ENCODE measurements at places on chromosomes 5 and 9.
A peak's percentile ranks its signal among the peaks of the same experiment; 100 is the strongest.

DNA sequence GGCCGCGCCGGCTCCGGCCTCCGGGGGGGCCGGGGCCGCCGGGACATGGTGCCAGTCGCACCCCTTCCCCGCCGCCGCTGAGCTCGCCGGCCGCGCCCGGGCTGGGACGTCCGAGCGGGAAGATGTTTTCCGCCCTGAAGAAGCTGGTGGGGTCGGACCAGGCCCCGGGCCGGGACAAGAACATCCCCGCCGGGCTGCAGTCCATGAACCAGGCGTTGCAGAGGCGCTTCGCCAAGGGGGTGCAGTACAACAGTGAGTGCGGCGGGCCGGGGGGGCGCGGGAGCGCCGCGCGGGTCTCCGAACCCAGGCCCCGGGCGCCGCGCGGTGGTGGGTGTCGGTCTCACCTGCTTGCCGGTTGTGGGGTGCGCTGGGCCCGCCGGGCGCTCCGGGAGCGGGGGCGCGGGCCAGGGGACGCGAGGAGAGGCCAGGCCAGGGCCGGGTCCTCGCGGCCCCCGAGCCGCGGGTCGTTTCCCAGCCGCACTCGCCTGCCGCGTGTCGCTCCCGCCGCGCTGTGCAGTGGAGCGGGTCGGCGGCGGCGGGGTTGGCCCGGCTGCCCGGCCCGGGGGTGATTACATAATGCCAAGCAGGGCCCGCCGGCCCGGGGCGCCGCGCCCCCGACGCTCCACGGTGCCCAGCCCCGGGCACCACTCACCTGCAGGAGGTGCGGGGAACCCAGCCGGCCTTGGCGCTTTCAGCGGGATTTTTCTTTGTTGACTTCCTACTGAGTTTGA lies 492 bp downstream of the RABL6 start:
- DNase-seq: peak; percentile 17

- DNase-seq: peak; percentile 29
Observed at GRCh38 chr9:20551236-20551635, 71.1 kb downstream of the MLLT3 start.

DNA sequence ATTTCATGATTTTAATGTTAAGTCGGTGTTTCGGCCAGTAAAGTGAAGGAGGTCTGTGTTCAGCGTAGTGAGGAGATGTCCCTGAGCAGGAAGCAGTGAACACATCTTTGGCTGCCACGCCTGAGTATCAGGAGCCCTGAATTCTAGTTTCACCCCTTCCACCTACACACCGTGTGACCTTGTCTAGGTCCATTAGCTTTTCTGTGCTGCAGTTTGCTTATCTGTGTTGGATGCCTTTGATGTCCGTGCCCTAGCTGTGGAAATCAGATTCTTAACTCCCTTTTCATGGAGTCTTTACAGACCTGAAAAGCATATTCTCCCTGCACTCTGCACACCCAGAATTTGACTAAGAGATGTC lies 601 bp downstream of the FBXO38 start:
- DNase-seq: no peak

- DNase-seq: no peak
Observed at GRCh38 chr5:92659246-92659645, 921.8 kb downstream of the NR2F1-AS1 start.

GRCh38 chr5:86884608-86885007 lies 266.9 kb downstream of the COX7C start:
- DNase-seq: no peak

DNA sequence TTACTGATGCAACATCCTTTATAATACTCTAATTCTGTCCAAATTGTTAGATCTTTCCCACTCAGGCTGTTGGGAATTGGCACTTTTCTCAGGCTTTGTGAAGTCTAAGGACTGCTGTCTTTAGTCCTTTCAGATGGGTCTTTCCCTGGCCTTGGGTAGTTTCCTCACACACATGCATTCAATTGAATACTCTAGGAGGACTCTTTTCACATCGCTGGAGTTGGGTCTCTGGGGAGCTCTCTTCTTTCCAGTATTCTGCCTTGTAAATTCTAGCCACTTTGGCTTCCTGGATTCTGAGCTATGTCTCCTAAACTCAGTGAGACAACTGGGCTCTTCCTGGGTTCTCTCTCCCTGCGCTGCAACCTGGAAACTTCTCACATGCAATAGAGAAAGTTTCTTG lies 215.5 kb downstream of the SNX18 start:
- no peak for DNase-seq

- DNase-seq: peak; percentile 35
Observed at GRCh38 chr9:34869390-34869789, 88.7 kb upstream of the PHF24 start.

- DNase-seq: no peak
Observed at GRCh38 chr9:72384710-72385485, 19.9 kb upstream of the ZFAND5 start.

DNA sequence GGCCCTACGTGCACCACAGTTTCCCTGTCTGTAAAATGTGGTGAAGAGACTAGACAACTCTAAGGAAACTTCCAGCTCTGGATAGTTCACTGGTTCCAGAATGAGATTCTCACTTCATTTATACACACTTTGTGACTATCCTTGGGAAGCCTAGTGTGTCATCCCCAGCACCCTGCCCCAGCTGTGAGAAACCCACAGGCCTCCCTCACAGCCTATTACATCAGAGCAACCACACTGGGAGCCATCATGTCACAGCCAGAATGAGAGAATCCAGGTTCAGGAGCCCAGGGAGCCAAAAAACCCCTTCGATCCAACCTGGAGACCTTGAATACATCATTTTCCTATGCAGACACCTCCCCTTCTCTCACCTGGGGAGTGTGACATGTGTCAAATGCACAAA lies 21.0 kb upstream of the HAND1 start:
- no peak for DNase-seq

DNA sequence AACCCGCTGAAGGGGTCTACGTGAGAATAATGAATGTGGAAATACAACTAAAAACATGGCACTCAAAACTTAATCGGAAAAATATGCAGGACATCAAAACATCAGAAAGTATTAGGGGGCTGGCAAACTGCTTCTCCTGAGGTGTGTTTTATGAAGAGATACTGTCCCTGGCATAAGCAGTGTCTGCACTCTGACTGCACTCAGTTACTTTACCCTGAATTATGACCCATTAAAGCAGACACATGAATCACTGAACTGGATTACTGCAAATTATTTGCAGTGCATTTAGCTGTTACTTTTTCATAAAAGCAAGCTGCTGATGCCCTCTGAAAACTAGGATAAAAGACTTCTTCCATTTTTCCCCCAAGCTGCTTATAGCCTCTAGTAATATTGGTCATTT lies 164.9 kb downstream of the AP3B1 start:
- DNase-seq: peak; percentile 2

DNA sequence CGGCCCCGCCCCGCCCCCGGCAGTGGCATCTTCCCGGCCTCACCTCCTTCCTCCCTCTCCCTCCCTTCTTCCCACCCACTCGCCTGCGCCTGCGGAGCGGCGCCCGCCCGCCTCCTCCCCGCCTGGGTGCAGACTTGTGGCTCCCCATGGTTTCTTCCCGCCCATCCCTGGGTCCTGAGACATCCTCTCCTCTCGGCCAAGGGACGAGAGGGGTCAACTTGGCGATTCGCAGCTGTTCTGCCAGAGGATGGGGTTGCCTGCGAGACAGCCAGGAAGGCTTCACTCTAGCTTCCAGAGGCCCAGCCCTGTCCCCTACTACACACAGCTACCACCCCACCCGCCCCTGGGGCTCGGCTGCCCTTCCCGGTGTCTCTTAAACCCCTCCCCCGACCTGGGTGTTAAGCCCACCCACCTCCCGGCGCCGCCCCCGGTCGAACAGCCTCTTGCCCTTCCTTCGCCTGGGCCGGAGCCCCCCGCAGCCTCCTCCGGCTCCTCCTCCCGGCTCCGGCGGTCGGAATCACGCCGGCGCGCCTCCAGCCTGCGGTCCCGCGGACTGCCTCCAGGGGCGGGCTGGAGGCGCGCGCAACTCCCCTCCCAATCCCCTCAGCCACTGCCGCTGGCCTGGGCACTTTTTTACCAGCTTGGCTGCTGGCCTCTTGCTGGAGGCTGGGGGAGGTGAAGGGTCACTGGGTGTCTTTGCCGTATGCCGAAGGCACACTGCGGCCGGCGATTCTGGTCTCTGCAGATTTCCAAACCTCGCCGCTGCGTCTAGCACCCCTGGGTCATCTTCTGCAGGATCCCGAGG lies 1.9 kb downstream of the JADE2 start:
- DNase-seq: peak; percentile 92

DNA sequence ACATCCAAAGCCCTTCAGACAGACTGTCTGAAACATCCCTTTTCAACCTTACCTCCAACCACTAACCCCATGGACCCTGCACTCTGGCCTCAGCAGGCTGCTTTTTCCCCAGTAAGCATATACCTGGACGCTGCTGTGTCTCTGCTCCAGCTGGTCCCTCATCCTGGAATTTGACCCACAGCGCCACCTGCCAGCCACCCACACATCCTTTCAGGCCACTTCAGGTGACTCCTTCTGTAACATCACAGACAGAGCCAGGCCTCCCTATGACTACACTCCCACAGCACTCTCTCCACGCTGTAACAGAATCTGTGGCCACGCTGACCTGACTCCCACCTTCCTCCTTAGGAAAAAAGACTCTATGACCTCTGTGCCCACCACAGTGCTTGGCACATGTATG lies 3.4 kb downstream of the MGAT1 start:
- no peak for DNase-seq

- DNase-seq: no peak
Observed at GRCh38 chr5:153630546-153630945, 140.1 kb downstream of the GRIA1 start.

- no peak for DNase-seq
Observed at GRCh38 chr5:58857609-58858008, 274.7 kb downstream of the RAB3C start.

GRCh38 chr9:34233672-34234071 lies 54.8 kb downstream of the UBAP1 start:
- DNase-seq: no peak

DNA sequence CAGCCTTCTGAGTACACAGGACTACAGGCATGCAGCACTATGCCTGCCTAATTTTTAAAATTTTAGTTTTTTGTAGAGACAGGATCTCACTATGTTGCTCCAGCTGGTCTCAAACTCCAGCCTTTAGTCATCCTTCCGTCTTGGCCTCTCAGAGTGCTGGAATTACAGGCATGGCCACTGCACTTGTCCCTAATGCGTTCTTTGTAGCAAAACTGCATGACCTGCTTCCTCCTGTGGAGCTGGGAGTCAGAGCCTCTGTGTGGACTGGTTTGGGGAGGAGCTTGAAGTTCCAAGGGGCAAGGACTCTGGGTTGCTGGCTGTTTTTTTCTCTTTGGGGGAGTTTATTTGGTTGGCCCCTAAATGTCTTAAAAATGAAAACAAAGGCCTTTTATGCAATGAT lies 22.7 kb upstream of the ANKRD34B start:
- DNase-seq: peak; percentile 8

- no peak for DNase-seq
Observed at GRCh38 chr5:75320371-75320770, 16.6 kb upstream of the HMGCR start.

DNA sequence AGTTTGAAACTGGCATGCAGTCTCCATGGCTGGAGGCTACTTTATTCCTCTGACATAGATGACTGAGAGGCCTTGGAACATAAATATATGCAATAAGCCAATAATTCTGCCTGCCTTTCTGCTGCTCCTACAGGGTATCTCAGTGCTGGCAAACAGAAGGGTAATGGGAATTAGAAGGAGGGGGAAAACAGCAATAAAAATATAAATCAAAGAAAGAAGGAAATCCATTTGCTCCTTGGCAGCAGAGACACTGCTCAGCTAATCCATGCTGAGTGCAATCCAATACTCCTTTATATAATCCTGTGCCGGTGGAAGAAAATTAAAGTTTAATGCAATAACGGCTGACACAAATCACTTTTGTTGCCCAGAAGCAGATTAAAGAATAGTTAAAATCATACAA lies 478.9 kb downstream of the SPATA31D1 start:
- DNase-seq: no peak

GRCh38 chr5:35678661-35679060 lies 61.0 kb downstream of the SPEF2 start:
- DNase-seq: no peak

DNA sequence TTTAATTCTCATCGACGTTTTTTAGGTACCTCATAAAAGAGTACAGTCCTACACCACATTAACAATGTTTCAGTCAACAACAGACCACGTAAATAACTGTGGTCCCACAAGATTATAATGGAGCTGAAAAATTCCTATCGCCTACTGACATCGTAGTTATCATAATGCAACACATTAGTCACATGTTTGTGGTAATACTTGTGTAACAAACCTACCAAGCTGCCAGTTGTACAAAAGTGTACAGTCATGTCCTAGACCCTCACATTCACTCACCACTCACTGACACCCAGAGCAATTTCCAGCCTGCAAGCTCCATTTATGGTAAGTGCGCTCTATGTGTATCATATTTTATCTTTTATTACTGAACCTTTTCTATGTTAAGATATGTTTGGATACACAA lies 16.8 kb downstream of the GNAQ start:
- peak; percentile 59 for DNase-seq

- DNase-seq: no peak
Observed at GRCh38 chr9:88025411-88026117, 51.2 kb upstream of the CDK20 start.

DNA sequence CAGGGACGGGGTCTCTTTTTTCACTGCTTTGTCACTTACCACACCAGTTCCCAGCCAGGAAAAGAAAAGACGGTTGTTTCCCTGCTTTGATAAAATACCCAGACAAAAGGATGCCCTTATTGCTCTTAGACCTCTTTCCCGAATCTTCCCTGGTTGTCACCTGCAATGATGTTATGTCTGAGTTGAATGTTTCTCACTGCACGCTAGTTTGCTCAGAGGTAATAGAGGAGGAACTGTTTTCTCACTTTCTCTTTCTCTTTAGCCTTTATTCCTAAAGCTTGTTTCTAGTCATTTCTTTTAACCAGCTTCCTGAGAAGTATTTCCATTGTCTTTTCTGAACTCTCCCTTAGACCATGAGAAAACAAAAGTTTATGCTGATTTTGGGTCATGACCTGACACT lies 32.9 kb downstream of the ACER2 start:
- DNase-seq: no peak

DNA sequence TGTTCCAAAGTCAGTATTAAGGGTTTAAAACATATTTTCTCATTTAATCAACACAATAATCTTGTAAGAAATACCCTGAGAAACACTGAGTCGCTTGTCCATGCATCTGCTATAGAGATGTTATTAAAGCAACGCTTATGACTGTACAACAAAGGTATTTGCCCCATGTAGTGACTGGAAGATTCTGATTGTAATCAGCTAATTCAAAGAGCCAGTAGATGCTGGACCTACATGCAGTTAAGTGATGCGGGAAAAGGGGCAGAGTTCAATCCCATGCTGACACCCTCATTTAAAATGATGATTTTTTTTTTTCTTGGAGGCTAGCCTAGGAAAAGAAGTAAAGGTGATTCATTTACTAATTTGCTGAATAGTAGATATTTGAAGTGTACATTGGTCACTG lies 149.3 kb upstream of the MTAP start:
- DNase-seq: peak; percentile 88

DNA sequence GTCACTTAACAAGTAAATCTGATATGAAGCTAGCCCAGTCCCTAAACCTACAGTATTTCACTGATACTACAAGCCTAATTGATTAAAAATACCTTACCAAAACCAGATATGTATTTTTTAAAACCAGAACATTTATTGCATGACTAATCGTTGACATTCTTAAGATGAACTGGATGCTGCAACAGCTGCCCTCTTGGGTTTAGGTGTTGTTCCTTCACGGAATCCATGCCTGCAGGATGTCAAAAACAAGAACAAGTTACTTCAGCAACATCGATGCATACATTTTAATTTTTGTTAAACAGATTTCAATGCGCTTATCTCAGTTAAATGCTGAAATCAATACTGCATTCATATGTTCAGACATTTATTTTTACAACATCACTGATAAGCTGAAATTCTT lies 2.7 kb downstream of the RPL37 start:
- no peak for DNase-seq

Measured in EH (cell line).